CD8-positive, alpha-beta T cell (primary cell): ENCODE measurements at places on chromosomes 4 and X. TPM values are rescaled to one million over a fixed set of nuclear protein-coding genes. Genes with fewer than 3 reads are reported as not detected.

Gene DDX53
- total RNA-seq, result not detected

Gene ZCCHC18
- total RNA-seq, result 5.9 TPM

- no peak for DNase-seq
Measured at GRCh38 chrX:30304866-30305265, 4.3 kb downstream of the NR0B1 start.

DNA sequence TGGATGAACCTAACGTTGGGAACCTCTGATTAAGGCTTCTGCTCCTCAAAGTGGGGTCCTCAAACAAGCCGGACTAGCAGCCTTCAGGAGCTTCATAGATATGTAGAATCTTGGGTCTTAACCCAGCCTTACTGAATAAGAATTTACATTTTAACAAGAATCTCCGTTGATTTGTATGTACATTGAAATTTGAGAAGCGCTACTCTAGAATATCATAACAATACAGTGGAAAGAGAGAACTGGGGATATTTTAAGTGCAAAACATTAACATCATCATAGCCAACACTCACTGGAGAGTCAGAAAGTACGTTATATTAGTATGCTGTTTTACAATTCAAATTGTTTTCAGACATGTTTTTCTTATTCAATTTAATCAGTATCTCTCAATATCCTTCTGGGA is 31.2 kb downstream of the ATXN3L start:
- DNase-seq, result no peak

GRCh38 chr4:61872983-61873382 is 672.9 kb downstream of the ADGRL3 start:
- DNase-seq, result no peak

GRCh38 chrX:9789555-9789954 is 3.3 kb downstream of the SHROOM2 start:
- DNase-seq, result no peak
